ENCODE measurements at places on chromosomes 12 and 14. TPM values are rescaled to one million over a fixed set of nuclear protein-coding genes. Genes with fewer than 3 reads are reported as not detected.

GRCh38 chr14:73783107-73783727 is 68.4 kb upstream of the PTGR2 start:
- ATAC-seq: no peak

GRCh38 chr14:67943947-67944346 is 124.4 kb downstream of the RAD51B start:
- ATAC-seq: peak; percentile 45

TMEM263 gene
- 40.9 TPM for total RNA-seq

DNA sequence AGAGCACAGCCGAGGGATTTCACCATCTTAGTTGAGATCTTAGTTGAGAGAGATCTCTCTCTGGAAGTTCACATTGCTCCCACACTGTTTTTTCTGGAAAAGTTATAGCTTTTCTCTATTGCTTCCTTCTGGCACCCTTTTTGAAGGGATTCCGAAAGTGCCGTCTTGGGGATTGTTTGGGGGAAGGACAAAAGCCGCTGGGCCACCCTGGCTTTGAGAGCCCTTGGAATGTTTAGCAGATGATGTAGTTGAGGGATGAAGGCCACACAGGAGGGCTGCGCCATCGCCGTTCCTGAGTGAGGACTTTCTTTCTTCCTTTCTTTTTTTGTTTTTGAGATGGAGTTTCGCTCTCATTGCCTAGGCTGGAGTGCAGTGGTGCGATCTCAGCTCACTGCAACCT is 17.7 kb downstream of the PLEKHG3 start:
- ATAC-seq: no peak

- ATAC-seq: peak; percentile 67
Observed at GRCh38 chr14:70515811-70516210, 19.0 kb downstream of the ADAM20 start.

DNA sequence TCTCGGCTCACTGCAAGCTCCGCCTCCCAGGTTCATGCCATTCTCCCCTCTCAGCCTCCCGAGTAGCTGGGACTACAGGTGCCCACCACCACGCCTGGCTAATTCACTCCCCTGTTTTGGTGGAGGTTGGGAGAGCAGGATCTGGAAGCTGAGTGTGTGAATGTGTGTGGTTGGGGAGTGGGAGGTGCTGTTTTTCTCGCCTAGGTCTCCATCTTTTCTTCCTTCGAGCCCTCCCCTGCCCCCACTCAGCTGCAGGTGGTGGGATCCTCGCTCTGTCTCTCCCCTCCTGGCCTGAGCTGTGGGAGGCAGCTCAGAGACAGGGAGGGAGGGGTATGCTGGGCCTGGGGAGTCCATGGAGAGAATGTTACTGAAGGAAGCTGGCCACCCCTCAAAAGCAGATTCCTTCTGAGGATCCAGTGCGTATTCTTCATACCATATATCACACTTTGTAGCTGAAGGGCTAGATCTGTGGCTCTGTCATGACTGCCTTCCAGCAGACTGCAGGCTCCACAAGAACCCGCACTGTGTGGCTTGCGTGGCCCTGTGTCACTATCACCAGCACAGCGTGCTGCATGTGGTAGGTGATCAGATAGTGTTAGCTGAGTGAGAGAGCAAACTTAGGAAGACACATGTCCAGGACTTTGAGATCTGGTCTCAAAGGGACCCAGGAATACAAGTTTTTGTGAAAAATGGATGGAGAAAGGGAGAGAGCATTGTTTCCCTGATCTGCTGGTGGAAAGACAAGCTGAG is 2.8 kb downstream of the KRT83 start:
- ATAC-seq: no peak

GRCh38 chr12:92503029-92503931 is 199.5 kb upstream of the PLEKHG7 start:
- ATAC-seq: peak; percentile 76

GRCh38 chr12:66323017-66323416 is 20.7 kb downstream of the HELB start:
- ATAC-seq: no peak

DNA sequence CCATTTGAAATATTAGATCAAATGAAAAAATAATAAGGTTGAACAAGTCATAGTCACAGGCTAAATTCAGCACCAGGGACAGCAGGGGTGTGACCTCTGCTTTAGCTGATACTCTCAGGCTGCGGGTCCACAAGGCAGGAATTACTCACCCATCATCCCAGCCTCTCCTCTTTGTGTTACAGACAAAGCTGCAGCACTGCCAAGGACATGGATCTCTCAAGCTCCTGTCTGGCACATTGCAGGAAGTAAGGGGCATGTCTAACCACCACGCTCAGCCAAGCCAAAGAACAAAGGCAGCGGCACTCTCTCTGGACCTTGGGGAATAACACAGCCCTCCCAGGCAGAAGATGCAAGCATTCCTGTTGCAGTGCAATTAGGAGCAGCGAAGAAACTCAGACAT is 783.8 kb downstream of the VRK1 start:
- ATAC-seq: no peak

DNA sequence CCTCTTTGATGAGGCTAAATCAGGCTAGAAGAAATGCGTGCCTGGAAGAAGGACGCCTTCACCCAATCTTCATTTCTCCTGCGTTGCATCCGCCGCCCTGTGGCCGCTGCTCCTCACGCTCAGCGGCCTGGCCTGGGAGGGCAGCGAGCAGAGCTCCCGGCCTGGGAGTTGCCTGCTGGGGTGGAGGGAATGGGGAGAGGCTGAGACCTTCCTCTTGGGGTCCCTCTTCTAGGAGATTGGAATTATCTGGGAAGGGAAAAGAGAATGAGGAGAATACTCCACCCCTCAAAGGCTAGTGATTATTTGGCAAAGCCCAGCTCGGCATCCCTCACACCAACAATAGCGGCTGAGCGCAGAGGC is 2.4 kb upstream of the HOXC12 start:
- no peak for ATAC-seq

AKAP3 gene
- 1.7 TPM for total RNA-seq

DNA sequence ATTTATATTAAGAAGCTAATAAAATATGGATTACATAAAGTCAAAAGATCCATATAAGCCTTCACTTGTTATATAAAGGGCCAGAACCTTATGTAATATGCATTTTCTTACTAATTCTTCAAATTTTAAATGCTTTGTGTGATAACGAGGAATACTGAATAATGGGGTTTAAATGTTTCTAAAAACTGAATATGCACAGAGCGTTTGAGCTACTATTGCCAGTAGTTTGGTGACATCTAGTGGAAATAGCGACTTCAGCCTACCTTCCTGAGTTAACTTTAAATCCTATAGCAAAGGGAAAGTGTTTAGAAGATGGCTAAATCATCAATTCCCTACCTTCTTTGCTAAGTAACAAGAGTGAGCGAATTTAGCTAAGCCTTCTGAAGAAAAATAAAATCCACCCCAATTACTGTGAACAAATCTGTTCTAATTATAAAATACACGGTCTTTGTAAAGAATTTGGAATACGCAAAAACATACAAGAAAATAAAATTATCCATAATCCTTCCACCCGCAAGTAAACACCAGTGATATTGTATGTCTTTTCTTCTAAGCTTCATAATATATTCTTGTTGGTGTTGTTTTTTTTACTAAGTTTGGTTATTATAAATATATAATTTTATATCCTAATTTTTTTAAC is 115.5 kb upstream of the G2E3 start:
- no peak for ATAC-seq
